Stimulated activated CD4-positive, alpha-beta T cell treated with anti-CD3 and anti-CD28 coated beads, Interleukin-4, amount 100 ng/mL, for 1 hour (primary cell): ENCODE measurements at places on chromosomes 12 and 14.
A peak's percentile ranks its signal among the peaks of the same experiment; 100 is the strongest.

GRCh38 chr12:83016991-83017390 is 330.3 kb downstream of the TMTC2 start:
- DNase-seq, result no peak

DNA sequence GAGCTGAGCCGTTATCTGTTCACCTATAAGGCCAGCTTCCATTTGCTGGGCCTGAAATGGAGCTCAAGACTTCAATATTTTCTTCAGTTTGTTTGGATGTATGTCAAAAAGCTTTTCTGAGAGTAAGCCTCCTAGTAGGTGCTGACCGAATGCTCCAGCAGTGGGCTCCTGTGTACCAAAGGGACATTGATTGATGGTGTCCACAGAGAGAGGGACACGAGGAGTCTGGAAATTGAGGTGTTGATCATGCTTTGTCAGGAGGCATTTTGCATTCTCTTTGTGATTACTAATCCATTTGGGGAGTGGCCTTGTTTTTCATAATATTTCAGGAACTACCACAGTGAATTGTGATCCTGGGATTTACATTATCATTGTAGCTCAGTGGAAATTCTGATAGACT is 107.7 kb upstream of the SLC38A2 start:
- DNase-seq, result no peak

DNA sequence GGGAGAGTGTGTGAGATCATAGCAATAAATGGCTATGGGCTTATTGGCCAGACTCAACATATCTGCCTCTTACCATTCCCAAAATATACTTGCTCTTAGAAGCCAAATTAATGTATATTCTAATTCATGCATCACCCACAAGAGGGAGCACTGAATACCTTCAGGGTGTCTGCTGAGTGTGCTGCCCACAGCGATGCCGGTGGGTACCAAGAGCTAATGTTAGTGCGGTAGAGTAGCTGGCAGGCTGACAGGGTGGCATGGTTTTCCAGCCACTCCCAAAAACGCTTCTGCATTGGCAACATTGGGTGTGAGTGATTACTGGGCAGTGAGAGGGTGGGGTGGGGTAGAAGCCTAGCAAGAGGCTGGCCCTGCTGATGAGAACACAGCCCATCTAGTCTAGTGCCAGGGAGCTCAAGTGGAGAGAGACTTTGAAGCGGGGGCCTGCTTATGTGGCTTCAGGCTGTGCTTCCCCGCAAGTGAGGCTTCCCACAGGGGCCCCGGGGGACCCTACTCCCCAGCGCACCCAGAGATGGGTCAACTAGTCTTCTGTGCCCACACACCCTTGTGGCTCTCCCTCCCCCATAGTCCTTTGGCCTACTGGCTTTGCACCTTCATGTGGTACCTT is 9.2 kb upstream of the PLEKHD1 start:
- no peak for DNase-seq

- no peak for DNase-seq
Observed at GRCh38 chr12:79451365-79451764, 239.4 kb downstream of the PAWR start.

DNA sequence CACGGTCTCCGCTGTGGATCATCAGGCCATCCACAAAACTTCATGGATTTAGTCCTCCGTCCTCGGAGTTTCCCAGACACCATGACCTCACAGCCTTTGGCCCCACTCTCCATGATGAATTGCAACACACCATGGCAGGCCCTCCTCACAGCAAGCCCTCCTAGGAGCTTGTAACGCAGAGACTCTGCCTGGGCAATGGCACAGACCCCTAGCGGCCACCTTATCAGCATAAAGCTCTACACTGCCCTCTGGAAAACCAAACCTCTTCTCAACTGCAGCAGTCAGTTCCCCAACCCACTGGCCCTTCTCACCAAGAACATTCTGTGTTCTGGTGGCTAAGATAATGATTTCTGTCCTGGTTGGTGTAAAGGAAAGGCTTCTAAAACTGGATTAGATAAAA is 238.4 kb upstream of the USP15 start:
- DNase-seq, result no peak

GRCh38 chr14:49692811-49693734 is at the start of gene KLHDC1:
KLHDC1 (plus strand) TSS chr14:49693120; CDS start chr14:49693195, 75 bp downstream.
- DNase-seq, result peak; percentile 78

- DNase-seq, result no peak
Observed at GRCh38 chr14:67285876-67286452, 44.7 kb downstream of the PALS1 start.

DNA sequence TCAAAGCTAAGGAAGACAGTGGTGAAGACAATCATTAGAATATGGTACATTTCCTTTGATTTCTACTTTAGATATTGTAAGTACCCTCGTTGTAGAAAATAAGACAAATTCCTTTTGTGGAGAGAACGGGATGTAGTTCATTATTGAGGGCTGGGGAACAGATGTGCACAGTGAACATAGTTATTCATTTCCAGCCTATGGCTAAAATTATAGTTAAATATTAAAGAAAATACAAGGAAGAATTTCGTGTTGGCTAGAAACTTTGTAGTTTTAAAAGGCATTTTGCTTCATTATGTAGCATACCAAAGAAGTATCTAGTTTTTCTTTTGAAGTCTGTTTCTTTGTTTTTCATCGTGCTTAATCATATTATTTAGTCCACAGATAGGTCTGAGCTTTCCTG is 201.8 kb downstream of the ESR2 start:
- DNase-seq, result no peak

DNA sequence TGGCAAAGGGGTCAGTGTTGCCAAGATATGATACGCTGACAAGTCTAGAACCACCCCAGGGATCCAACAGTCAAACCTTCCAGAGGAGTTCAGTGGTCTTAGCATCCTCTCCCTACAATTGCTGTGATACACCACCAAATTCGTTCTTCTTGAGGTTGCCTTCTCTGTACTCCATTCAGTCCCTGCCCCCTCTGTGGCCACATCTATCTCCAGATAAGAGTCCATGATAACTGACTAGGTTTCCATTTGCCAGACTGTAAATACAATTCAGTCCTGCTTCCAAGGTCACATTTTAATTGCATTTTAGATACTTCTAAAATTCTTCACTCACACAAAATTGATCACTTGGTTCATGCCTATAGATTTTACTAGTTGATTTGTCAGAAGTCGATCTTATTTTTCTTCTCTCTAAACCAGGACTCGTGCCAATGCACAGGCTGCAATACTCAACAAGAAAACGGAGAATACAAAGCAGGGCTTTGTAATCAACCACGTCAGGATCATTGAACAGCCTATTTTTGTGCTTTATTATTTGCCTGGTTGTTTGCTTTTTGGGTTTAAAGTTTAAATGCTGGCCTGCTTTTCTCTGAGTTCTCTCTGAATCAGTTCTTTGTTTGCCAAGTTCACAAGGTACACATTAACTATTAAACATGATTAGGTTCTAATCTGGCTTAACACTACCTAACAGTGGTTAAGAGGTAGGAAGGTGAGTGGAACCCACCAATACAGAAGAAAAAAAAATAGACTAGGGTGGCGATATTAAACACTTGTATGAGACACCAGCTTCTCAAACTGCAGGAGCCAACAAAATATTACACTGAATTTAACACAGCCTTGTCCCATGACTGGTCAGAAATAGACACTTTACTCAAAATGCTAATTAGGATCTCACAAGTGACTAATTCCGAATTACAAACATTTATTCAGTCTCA is 5.3 kb upstream of the TSPAN8 start:
- no peak for DNase-seq

- no peak for DNase-seq
Observed at GRCh38 chr14:94571950-94572349, 9.3 kb upstream of the SERPINA5 start.

- no peak for DNase-seq
Observed at GRCh38 chr12:131357920-131358319, 353.0 kb upstream of the SFSWAP start.

DNA sequence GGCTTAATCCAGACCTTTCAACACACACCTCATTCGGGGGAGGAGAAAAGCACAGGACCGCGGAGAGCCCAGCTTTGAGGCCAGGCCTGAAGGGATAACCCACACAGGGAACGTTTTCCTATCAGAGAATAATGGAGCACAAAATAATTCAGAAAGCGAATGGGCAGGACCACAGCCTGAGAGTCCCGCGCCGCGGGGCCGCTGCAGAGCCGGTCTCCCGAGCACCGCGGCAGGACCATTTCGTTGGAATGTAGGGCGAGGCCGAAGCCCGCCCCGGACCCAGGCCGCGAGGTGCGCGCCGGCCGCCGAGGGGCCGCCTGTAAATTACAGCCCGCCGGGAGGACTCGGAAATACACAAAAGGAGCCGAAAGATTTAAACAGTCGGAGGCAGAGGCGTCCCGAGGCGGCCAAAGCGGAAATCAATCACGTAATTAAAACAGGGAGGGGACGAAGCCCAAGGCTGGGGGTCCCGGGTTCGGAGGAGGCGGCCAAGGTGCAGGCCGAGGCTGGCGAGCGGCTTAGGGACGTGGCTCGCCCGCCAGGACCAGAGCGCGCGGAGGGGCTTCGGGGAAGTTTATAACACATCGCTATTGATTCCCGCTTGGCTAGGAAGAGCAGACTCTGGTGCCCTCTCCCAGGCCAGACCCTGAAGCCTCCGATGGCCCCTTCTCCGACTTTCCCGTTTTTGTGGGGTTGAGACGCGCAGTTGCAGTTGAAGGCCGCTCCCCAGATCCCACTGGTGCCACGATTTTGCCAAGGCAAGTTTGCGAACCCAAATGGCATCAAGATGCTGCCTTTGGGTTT is 6.3 kb upstream of the HOXC4 start:
- DNase-seq, result no peak

GRCh38 chr14:105600939-105601359 is 74.6 kb downstream of the TMEM121 start:
- no peak for DNase-seq

DNA sequence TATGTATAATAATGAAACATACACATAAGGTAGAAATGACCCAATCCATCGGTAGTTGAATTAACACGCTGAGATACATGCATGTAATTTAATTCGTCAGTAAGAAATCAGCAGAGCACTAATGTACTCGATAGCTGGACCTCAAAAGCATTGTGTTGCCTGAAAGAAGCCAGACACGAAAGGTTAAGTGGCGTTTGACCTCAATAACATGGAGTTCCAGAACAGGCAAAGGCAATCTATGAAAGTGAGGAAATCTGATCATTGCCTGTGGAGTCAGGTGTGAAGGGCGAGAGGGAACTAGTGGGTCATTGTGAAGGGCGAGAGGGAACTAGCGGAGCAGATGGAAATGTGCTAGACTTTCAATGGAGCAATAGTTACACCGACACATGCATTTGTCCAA is 970.4 kb upstream of the TMEM132C start:
- no peak for DNase-seq

DNA sequence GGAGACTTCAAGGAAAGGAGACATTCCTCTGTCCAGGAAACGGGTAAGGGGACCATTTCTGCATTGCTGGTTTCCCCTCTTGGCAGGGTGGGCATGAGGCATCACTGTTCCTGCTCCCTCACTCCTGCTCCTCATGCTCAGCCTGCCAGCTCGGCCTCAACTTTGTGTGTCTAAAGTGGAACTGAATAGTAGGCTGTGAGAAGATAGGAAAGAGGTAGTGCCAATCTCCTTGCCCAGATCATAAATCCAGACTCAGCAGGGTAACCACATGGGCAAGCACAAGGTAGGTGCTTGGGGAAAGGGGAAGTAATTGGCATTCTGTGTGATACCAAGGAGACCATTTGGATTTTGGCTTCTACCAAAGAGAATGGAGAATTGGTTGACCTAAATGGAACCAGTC is 2.6 kb downstream of the LTB4R start:
- DNase-seq, result no peak

DNA sequence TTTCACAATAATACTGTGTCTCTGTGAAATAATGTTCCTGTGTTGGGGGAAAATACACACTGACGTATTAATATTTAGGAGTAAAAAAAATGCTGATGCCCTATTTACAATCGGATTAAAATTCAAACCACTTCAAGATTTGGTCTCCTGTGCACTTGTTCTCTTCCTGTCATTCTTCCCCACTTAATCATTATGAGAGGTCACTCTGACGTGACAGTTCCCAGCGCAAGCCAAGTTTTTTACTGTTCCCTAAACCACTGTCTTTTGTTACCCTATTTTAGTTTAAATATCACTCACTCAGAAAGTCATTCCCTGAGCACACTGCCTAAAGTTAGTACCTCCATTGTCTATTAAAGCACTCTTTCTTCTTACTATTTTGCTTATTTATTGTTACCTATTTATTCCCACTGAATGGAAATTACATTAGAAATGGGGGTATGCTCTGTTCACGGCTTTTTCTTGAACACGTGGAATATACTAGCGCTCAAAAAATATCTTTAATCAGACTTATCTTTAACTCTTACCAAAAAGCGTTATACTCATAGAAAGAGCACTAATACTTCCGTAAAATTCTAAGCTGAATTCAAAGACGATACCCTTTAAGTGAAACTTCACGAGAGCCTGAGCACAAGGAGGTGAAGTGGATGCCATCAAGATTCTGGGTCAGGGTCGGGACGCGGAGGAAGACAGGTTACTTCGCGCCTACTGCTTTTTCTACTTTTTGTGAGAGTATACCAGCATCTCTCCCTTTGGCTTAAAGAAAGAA is 670 bp upstream of the PSMA3 start:
- DNase-seq, result no peak

DNA sequence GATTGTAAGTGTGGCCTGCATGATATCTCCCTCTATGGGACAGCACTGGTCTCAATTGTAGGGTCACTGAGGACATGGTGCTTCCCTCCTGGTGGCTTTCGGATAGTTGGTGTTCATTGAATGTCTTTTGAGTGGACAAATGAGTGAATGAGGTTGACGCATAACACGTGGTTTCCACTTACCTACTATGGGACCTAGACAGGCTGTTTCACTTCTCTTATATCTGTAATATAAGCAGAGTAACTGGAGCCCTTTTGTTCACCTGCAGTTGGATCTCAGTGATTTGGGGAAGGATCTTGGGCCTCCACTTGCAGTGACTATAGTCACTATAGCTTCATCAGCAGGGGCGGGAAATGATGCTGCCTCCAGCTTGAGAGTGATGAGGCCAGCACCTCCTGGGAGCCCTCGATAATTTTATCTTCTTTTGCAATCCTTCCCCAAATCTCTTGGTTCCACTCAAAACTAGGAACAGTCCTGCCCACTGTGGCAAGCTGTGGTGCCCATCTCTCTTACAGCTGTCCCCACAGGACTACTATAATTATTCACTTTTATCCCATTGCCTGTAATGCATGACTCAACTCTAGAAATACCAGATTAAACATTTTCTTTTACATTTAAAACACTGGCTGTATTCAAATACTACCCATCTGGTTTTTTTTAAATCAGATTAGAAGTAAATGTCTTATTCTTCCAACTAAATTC is 242.9 kb downstream of the CHST11 start:
- no peak for DNase-seq

DNA sequence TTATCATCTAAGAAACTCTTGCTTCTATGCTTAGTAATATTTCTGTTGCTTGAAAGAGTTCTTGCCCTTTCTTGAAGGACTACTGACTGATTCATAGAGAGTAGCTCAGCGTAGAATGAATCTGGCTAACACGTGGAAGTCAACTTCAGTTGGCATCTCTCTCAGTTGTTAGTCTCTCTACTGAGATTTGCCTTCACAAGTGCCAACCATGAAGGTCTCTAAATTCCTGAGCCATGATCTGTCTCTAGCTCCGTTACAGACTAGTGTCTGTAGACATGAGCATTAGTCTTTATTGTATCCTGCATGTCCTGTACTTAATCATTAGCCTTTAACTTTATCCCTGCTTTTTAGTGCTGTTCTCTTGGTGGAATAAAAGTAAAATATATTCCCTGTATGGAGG is 19.1 kb upstream of the ALX1 start:
- DNase-seq, result no peak
